ENCODE measurements at places on chromosomes 6 and 20. TPM values are rescaled to one million over a fixed set of nuclear protein-coding genes. Genes with fewer than 3 reads are reported as not detected.

Gene DEFB124
- not detected for total RNA-seq

DNA sequence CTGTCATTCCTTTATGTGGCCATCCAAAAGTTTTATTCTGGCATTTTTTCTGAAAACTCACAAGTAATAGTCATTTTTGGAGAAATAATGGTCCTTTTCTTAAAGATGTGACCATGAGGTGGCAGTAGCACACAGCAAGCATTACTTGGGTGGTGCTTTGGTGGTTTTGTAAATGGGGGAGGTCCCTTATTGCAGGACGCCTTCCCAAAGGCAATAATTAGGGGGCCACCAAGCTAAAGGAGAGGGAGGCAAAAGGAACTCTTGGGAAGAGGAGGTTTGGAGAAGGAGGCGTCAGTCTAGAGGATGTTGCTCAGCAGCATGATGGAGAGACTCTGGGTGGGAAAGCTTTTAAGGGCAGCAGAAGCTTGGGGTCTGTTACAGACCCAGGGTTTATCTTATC lies 422.6 kb upstream of the MMS22L start:
- H3K4me1 ChIP-seq = no peaks in the 10 kb centered on the region
- H3K27me3 ChIP-seq = no peaks in the 10 kb centered on the region
- no peak for DNase-seq

DNA sequence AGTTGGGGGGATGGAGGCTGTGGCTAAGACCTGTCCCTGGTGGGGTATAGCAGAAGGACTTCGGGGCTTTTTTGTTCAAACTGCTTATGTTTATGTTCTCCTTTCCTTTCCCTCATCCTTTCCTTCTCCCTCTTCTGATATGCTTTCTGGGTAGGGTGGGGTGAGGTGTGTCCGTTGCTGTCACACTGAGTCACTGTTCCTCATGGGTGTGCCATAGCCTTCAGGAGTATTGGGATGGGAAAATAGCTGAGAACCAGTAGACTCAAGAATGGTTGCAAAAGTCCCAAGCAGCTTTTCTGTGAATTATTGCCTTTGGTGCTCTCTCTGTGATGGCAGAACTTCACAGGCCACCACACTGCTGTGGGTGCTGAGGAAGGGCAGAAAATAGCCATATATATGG lies 39.6 kb downstream of the TPD52L1 start:
- H3K36me3 ChIP-seq = no peaks in the 10 kb centered on the region
- DNase-seq = no peak
- H3K4me1 ChIP-seq = peaks cover 8% of the 10 kb centered on the region
- no peak overlapping the region for H3K27ac ChIP-seq

DNA sequence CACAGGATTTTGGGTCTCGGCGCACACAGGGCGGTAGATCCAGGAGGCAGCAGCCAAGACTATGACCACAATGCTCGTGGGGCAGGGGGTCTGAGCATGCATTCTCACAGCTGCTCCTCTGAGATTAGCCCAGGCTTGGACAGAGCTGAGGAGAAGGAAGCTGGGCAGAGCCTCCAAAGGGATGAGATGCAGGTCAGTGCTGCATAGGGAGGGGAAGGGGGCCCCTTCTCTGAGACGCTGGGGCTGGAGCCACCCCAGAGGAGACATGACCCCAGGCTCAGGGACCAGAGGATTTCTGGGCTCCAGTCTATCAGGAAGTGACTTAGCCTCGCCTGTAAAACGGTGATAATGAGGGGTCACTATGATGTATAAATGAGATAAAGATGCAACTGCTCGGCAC lies 93.9 kb downstream of the BFSP1 start:
- peaks cover 3% of the 10 kb centered on the region for H3K27me3 ChIP-seq
- H3K4me1 ChIP-seq = no peaks in the 10 kb centered on the region
- no peaks in the 10 kb centered on the region for H3K36me3 ChIP-seq
- no peak overlapping the region for H3K27ac ChIP-seq
- DNase-seq = no peak

GRCh38 chr20:24043294-24043693 lies 54.7 kb upstream of the GGTLC1 start:
- DNase-seq = no peak
- H3K27me3 ChIP-seq = no peaks in the 10 kb centered on the region
- no peak overlapping the region for H3K27ac ChIP-seq
- no peaks in the 10 kb centered on the region for H3K36me3 ChIP-seq

Measured in lung (tissue), 17 donors.